Activated naive CD8-positive, alpha-beta T cell treated with anti-CD3 and anti-CD28 coated beads, Interleukin-2, amount 50 U/mL, for 24 hours (primary cell): ENCODE measurements at places on chromosomes 11 and 22.

- no peak for DNase-seq
- H3K27me3 ChIP-seq: no peaks in the 10 kb centered on the region
- no peak overlapping the region for H3K4me3 ChIP-seq
- H3K4me1 ChIP-seq: peaks cover 20% of the 10 kb centered on the region
- H3K36me3 ChIP-seq: peaks cover 4% of the 10 kb centered on the region
- H3K27ac ChIP-seq: no peak overlapping the region
These were observed 74.4 kb upstream of the PPARA start for GRCh38 chr22:46075764-46076531.

DNA sequence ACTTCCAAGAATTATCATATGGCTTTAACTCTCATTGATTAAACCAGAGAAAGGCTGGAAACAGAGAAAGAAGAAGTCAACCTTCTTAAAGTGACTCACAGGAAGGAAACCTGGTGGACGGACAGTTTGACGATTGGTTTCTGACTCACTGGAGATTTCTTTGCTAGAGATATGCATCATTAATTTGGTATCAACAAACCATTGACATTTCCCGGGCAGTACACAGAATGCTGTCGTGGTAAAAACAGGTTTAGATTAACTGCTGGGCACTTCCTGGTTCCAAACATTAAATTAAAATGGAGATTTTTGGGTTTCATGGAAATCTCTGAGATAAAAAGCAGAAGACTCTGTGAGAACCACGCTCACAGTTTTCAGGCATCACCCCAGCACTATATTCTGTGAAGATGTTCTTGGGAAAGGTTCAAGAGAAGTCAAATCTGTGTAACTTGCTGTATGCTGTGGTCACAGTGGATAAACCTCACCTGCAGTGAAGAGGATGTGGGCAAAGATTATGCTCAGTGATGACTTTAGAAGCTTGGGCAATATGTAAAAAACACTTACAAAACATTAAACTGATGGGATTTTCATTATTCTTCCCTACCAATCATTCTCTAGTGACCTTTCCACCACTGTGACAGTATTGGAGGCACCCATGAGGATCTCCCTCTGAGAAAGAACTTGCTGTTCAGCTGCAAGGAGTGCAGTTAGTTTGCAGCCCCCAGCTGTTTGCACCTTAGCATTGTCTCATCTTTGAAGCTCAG, 61.1 kb upstream of the CD44 start:
- H3K4me3 ChIP-seq: peak overlapping the region; percentile 55
- H3K27ac ChIP-seq: peak overlapping the region; percentile 96
- peaks cover 8% of the 10 kb centered on the region for H3K36me3 ChIP-seq
- H3K27me3 ChIP-seq: no peaks in the 10 kb centered on the region
- H3K4me1 ChIP-seq: peaks cover 88% of the 10 kb centered on the region

- DNase-seq: no peak
- H3K36me3 ChIP-seq: peaks cover 2% of the 10 kb centered on the region
- H3K4me3 ChIP-seq: peak overlapping the region; percentile 64
- H3K27me3 ChIP-seq: no peaks in the 10 kb centered on the region
- no peak overlapping the region for H3K27ac ChIP-seq
These were observed 29.8 kb upstream of the PLET1 start for GRCh38 chr11:112290493-112290850.

GRCh38 chr11:117678658-117679406, 118.2 kb downstream of the DSCAML1 start:
- no peaks in the 10 kb centered on the region for H3K27me3 ChIP-seq
- H3K4me3 ChIP-seq: no peak overlapping the region
- H3K27ac ChIP-seq: no peak overlapping the region
- H3K4me1 ChIP-seq: no peaks in the 10 kb centered on the region
- no peaks in the 10 kb centered on the region for H3K36me3 ChIP-seq

GRCh38 chr11:134464981-134465730, 53.1 kb upstream of the B3GAT1 start:
- H3K4me1 ChIP-seq: no peaks in the 10 kb centered on the region
- no peaks in the 10 kb centered on the region for H3K36me3 ChIP-seq
- no peak for DNase-seq
- no peak overlapping the region for H3K27ac ChIP-seq
- no peak overlapping the region for H3K4me3 ChIP-seq
